Activated T-cell treated with anti-CD3 and anti-CD28 coated beads, Interleukin-2, amount 50 U/mL, for 24 hours (primary cell): ENCODE measurements at places on chromosomes 12 and 14.

DNA sequence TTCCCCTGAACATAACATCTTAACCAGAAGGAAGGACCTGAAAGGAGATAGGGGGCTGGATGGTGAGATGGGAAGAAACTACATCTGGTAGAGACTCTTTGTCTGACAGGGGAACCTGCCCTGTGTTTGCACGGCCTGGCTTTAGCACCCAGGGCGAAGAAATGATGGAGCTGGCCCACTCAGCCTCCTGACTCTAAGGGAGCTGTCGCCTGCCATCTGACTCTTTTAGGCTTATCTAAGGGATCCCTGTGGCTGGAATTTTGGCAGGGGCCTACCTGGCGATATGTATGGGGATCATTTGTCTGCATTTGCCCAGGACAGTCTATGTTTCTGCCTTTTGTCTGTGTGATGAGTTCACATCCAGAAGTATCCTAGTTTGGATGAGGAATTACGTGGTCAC is 15.6 kb upstream of the CACNA2D4 start:
- no peak for DNase-seq

GRCh38 chr12:4802841-4803240 is 82.6 kb downstream of the GALNT8 start:
- no peak for DNase-seq

- no peak for DNase-seq
Measured at GRCh38 chr12:8817856-8818255, 4.6 kb upstream of the A2ML1 start.

- no peak for DNase-seq
Measured at GRCh38 chr12:119258556-119258955, 76.0 kb upstream of the CCDC60 start.

DNA sequence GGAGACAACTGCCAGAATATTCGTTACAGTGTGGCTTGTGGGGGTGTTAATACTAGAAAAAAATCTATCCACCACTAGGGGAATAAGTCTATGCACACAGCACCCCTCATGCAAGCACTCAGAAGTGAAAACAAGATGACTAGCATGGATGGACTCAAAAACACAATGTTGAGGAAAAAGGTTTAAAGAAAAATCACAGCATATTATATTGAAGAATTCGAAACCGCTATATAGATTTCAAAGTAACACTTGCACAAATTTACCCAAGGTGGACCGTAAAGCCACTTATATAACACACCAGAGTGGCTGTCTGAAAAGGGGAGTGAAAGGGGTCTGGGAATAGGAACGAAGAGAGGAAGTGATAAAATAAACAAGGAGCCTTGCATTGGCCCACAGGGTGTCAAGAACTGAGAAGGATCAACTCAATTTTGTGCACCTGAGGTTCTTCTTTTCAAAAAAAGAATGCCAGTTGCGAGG is 544 bp downstream of the ABCD4 start:
- DNase-seq, result no peak

DNA sequence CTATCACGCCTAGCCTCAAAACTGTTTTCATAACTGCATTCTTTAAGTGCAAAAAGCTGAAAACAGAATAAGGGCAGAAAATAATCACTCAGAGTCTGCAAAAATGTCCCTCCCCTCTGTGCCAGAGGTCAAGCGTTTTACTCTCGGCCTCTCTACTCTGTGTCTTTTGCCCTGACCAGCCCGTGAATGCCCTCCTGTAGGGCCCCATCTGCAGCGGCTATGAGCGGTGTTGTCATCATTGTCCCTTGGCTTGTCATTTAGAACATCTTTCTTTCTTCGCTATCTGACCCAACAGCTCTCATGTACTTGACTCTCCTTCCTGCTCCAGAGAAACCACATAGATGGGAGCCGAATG is 21.7 kb downstream of the ELK3 start:
- DNase-seq, result no peak

DNA sequence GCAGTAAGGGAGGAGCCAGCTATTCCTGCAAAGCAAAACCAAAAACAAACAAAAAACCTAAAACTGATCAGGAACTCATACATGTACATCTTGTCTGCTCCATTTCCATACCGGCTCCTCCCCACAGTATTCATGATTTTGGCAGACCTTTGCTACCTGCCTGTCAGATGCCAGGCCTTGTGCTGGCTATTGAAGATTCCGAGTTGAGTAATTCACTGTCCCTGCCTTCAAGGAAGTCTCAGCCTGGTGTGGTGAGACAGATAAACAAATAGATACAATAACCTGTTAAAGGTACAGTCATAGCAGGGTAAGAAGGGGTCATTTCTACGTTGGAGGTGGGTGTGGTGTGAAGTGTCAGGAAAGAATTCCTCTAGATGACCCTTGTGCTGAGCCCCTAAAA is 42.7 kb downstream of the SUSD6 start:
- no peak for DNase-seq

DNA sequence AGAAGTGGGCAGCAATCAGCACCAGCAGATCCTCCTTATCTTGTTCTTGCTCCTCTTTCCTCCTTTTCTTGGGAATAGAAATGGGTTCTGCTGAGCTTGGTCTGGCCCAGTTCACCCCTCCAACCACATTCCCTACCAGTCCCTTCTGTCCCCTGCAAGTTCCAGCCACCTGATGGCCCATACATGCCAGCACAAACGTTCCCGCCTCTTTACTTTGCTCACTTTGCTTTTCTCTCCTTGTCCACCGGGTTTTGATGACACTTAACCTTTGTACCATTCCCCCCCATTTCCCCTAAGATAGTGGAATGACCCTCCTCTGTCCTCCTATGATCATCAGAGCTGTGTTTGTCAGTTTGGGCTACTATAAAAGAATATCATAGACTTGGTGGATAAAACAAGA is 23.4 kb upstream of the EML1 start:
- no peak for DNase-seq

DNA sequence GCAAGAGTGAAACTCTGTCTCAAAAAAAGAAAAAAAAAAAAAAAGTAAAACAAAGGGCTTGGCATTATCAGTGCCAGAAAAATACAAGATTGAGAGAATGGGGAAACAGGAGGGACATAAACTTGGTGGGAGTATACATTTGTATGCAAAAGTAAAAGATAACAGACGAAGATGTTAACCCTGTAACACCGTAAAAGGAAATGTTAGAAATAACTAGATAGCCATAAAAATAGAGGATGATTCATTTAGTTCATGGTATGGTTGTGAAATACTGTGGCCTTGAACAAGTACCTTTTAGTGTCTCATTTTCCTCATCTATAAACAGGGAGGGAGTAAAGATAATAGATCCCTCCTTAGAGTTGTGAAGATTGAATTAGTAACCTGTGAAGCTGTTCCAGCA is 33.3 kb downstream of the ATP2A2 start:
- no peak for DNase-seq

- peak; percentile 46 for DNase-seq
Measured at GRCh38 chr12:132329036-132329719, at the start of gene GALNT9. Gene GALNT9 (minus strand): TSS chr12:132329589. CDS start chr12:132329203, 386 bp downstream.
